ENCODE measurements at places on chromosomes 3 and 15. TPM values are rescaled to one million over a fixed set of nuclear protein-coding genes. Genes with fewer than 3 reads are reported as not detected.

GRCh38 chr3:112582244-112582874, 20.5 kb downstream of the SLC35A5 start:
- DNase-seq = peak; percentile 64

- DNase-seq = peak; percentile 91
Observed at GRCh38 chr15:90660195-90660998, 56.7 kb upstream of the BLM start.

GRCh38 chr3:55818485-55818884, 331.4 kb upstream of the WNT5A start:
- no peak for DNase-seq

DNA sequence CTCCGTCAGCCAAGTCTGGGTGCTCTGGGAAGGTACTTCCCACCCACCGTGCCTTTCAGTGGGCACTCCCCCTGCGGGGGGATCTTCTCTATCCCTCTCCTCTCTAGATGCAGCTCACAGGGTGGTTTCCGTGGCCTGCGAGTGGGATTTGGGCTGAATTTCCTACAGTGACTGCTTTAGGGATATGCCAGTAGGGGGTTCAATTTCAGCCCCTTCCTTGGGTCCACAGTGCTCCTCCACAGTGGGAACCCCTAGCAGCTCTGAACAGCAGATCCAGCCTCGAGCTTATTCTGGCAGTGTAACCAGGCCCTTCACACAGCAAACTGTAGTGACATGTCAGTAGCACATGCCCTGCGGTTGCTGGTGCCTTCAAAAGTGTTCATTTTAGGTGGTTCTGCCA, 155.7 kb downstream of the CHDH start:
- DNase-seq = no peak

DNA sequence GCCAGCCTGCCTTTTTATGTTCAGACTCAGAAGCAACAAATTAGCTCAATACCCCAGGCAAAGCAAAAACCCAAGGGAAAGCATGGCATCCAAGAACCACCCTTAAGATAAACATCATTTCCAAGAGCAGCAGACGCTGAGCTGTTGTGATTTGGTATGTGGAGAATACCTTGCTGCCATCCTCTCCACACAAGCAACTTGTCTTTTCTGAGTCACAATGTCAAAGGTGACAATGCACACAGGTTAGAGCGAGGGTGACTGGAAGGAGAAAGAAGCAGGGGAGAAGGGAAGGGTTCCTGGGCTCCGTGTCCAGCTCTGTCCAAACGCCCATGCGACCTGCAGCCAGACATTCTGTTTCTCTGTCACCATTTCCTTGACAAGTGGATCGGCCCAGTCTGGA, 6.0 kb downstream of the PCSK6 start:
- no peak for DNase-seq

DNA sequence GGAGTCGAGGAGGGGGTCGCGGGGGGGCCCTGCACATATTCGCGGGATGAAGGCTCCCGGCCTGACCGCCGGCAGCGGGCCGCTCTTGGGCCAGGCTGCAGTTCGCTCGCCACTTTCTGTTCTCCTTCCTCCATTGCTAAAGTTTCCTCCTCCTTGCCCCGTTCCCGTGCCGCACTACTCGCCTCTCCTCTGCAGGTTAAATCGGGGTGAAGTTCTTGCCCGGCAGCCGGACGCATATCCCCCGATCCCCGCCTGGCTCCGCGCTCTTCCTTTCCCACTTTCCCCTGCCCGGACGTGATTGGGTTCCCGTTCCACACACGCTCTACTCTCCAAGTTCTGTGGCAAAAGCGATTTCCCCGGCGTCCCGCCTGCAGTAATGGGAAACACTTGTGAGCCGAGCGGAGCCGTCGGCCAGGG, 556 bp downstream of the CRYBG3 start:
- DNase-seq = no peak

DNA sequence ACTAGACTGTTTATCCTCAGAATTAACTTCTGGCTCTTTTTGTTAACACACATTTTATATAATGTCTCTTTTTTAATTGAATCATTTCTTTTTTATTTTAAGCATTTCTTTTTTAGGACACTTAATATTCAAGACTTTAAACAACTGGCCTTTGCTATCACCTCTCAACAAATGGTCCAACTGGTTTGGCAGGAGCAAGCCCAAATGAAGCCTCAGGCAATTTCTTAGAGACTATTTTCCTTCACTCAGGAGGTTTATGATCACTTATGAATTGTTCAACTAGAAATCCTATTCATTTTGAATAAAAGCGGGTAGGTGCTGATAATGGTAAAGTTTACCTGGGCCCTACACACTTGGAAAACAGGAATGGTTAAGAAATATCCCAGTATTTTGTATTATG, 705.6 kb upstream of the GBE1 start:
- no peak for DNase-seq

DNA sequence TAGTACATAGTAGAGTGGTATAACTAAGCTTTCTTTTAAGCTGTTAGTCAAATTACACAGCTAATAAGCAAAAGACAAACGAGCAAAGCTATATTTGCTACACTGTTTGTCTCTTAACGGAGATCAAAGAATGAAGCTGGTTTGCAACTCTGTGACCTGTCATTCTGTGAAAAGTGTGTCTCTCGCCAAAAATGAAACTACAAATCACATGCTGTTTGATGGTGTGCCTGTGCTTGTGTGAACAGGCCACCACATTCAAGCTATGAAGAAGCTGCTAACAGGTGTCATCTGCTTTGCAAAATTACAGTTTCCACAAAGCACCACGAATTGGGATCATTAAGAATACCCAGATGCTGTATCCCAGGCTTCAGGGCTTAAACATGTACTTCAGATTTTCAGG, 667.8 kb upstream of the NAALADL2 start:
- no peak for DNase-seq

- DNase-seq = no peak
Observed at GRCh38 chr3:138062626-138063025, 52.7 kb downstream of the CLDN18 start.

DNA sequence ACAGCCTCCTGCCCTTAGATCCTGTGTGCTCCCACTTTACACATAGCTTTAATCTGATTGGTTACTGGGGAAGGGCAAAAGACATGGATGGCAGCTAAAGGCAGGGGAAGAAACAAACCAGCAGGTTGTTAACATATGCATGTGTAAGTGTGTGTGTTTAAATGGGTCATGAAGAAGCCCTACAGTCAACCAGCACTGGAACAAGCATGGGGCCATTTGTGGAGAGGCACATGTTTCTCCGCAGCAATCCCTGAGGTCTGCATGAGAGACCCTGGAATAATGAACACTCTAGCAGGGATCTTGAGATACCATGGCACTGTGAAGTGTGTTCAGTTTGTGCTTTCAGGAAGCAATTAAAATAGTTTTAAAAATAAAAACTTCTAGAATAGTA, 6.0 kb downstream of the KLF13 start:
- DNase-seq = no peak

GRCh38 chr3:58345457-58345856, 12.8 kb downstream of the PXK start:
- no peak for DNase-seq

DNA sequence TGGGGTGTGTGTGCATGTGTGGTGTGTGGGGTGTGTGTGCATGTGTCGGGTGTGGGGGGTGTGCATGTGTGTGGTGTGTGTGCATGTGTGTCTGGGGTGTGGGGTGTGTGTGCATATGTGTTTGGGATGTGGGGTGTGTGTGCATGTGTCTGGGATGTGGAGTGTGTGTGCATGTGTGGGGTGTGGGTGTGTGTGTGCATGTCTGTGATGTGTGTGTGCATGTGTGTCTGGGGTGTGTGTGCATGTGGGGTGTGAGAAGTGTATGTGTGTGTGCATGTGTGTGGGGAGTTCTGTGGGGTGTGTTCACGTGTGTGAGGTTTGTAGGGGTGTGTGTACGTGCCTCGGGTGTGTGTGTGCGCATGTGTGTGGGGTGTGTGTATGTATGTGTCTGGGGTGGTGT, 6.7 kb upstream of the OCA2 start:
- DNase-seq = no peak

DNA sequence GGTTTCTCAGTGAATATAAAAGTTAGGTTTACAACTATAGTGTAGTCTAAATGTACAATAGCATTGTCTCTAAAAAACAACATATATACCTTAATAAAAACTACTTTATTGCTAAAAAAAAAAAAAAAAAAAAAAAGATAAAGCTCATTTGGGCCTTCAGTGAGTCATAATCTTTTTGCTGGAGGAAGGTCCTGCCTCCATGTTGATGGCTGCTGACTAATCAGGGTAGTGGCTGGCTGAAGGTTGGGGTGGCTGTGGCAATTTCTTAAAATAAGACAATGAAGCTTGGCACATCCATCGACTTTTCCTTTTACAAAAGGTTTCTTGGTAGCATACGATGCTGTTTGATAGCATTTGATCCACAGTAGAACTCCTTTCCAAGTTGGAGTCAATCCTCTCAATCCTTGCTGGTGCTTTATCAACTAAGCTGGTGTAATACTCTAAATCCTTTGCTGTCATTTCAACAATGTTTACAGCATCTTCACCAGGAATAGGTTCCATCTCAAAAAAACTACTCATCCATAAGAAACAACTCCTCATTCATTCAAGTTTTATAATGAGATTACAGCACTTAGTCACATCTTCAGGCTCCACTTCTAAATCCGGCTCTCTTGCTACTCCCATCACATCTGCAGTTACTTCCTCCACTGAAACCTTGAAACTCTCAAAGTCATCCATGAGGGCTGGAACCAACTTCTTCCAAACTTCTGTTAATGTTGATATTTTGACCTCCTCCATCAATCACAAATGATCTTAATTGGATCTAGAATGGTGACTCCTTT, 13.3 kb downstream of the ZNF280D start:
- no peak for DNase-seq

DNA sequence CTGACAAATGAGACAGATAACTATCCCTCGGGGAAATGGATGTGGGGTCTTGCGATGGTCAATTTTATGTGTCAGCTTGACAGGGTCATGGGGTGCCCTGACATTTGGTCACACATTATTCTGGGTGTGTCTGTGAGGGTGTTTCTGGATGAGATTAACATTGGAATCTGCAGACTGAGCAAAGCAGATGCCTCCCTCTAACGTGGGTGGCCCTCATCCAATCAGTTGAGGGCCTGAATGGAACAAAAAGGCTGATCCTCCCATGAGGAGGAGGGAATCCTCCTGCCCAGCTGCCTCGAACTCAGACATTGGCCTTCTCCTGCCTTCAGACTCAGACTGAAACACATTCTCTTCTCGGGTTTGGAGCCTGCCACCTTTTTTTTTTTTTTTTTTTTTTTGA, 69.0 kb downstream of the MINAR1 start:
- no peak for DNase-seq

- DNase-seq = no peak
Observed at GRCh38 chr3:98508582-98508981, 11.1 kb downstream of the OR5K2 start.

- DNase-seq = no peak
Observed at GRCh38 chr15:101387574-101387973, 92.5 kb upstream of the SNRPA1 start.

GRCh38 chr3:107430996-107431245, 53.7 kb downstream of the CCDC54 start:
- DNase-seq = peak; percentile 62

- peak; percentile 40 for DNase-seq
Observed at GRCh38 chr3:62665627-62666437, 209.4 kb downstream of the CADPS start.

DNA sequence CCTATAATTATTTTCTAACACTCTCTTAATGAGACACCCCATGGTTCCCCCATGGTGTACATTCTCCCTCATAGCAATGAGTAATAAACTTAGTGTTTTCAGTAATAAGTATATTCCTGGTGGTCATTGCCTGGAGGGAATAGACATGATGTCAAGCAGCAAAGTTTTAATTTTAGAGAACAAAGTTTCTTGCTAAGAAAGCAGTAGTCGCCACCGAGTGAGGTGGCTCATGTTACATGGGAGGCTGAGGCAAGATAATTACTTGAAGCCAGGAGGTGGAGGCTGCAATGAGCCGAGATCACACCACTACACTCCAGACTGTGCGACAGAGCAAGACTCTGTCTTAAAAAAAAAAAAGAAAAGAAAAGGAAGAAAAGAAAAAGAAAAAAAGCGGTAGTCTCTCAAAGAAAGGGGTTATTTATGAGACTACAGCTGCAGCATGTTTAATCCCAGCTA, 2.4 kb upstream of the ELP6 start:
- DNase-seq = no peak

DNA sequence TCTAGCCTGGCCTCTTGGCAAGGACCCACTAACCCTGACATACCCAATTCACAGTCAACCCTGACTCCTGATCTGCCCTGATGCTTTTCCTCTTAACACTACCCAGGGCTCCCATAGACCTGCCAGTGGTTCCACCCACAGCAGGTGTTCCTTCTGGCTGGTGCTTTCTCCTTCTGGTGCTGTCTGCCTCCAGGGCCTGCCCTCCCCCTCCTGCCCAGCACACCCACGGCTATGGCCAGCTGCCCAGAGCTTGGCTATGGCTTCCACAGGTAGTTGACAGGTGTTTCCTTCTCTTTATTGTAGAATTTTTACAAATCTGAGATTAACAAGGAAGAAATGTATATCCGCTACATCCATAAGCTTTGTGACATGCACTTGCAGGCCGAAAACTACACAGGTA, 46.5 kb upstream of the MANF start:
- DNase-seq = peak; percentile 23

GRCh38 chr15:93121973-93122910, 33.2 kb upstream of the RGMA start:
- DNase-seq = no peak

DNA sequence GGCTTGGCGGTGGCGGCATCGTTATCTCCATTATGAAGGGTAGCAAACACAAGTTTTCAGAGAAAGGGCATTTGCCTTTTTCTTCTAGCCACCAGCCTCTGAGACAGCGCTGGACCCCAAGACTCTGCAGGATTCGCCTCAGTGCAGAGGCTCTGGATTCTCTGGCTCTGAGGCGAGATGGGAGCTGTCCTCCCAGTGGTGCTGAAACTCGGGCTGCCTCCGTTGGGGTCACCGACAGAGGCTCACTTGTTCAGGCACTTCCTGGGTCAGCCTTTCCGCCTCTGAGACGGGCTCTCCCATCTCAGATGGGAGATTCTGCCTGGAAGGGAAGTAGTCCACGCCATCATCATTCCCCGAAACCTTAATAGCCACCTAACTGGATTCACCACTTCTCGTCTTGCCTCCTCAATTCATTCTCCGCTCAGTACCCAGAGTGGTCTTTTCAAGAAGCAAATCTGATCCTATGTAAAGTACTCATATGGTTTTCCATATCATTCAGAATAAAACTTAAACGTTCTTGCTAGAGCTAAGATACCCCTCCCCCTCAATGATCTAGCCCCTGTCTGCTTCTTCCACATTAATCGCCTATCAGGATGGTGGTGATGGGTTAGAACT, 76.9 kb downstream of the RHCG start:
- DNase-seq = peak; percentile 70

- DNase-seq = no peak
Observed at GRCh38 chr3:99458013-99458412, 180.4 kb upstream of the COL8A1 start.

MFGE8 gene
- 22.9 TPM for total RNA-seq

SLC9A9 gene
- 10.8 TPM for total RNA-seq

OCA2 gene
- total RNA-seq = not detected

LRRIQ4 gene
- total RNA-seq = 0.23 TPM

ITIH3 gene
- not detected for total RNA-seq

LNP1 gene
- total RNA-seq = 2.3 TPM

PHC3 gene
- 78.3 TPM for total RNA-seq

NANOGP8 gene
- total RNA-seq = not detected

MAP6D1 gene
- total RNA-seq = 0.70 TPM
